KBM-7 (cell line): ENCODE measurements at places on chromosomes 2 and 18.

- no peak for DNase-seq
Observed at GRCh38 chr2:174673876-174674275, 76.3 kb upstream of the WIPF1 start.

- no peak for DNase-seq
Observed at GRCh38 chr2:173571887-173572680, 217.4 kb downstream of the CDCA7 start.

DNA sequence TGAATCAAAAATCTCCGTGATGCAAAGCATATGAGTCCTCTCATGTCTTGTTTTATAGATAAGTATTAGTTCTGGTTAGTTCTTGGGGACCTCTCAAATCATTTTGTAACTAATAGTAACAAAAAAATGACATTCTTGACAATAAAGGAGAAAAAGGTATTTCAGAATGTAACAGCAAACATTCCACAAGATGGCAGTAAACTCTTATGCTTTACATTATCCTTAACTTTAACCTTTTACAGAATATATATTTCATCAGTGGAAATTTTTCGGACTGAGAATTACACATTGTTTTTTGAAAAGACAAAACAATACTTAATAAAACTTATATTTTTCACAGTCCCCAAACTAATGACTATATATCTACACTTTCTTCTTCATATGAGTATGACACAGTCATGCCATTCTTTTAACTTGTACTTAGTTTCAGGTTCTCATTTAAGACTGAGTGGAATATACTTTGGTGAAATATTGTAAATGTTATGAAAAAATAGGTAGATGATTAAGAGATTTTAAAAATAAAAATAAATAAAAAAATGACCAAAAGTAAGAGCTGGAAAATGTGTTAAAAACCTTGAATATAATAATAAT is 142.9 kb upstream of the NXPH2 start:
- DNase-seq = peak; percentile 18

GRCh38 chr2:232523682-232524597 is 2.0 kb upstream of the CHRND start:
- DNase-seq = peak; percentile 75

- no peak for DNase-seq
Observed at GRCh38 chr2:165635532-165635931, 158.5 kb downstream of the GALNT3 start.

DNA sequence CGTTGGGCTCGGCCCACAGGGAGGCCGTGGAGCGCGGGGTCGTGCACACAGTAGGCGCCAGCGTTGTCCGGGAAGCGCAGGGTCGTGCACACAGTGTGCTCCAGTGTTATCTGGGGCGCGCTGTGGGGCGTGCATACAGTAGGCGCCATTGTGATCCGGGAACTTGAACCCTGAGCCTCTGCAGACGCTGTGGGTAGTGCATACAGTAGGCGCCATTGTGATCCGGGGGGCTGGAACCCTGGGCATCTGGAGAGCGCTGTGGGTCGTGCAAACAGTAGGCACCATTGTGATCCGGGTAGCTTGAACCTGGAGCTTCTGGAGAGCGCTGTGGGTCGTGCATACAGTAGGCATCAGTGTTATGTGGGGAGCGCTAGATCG is 793 bp downstream of the ZNF236 start:
- no peak for DNase-seq

DNA sequence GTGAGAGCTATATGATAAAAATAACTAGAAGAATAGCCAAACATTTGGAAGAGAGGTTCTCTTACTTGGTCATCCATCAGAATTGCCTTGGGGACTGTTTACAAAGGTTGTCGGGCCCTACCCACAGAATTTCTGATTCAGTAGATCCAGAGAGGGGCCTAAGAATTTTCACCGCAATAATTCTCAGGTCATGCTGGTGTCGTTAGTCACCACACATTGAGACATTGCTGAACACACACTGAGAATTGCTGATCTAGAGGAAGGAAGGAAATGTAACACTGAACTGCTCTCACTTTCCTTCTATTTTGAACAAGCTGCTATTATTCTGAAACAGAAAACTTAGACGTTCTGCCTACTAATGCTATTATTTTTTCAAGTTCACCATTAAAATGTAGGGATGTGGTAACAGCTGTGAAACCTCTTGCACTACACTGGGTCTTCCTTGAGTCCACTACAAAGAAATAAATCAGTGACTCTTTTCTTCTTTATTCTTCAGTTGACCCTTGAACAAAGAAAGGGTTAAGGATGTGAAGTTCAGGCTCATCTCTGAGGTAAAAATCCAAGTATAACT is 491.3 kb downstream of the DPP10 start:
- DNase-seq = no peak

GRCh38 chr18:37668971-37669747 is 103.6 kb upstream of the CELF4 start:
- no peak for DNase-seq

DNA sequence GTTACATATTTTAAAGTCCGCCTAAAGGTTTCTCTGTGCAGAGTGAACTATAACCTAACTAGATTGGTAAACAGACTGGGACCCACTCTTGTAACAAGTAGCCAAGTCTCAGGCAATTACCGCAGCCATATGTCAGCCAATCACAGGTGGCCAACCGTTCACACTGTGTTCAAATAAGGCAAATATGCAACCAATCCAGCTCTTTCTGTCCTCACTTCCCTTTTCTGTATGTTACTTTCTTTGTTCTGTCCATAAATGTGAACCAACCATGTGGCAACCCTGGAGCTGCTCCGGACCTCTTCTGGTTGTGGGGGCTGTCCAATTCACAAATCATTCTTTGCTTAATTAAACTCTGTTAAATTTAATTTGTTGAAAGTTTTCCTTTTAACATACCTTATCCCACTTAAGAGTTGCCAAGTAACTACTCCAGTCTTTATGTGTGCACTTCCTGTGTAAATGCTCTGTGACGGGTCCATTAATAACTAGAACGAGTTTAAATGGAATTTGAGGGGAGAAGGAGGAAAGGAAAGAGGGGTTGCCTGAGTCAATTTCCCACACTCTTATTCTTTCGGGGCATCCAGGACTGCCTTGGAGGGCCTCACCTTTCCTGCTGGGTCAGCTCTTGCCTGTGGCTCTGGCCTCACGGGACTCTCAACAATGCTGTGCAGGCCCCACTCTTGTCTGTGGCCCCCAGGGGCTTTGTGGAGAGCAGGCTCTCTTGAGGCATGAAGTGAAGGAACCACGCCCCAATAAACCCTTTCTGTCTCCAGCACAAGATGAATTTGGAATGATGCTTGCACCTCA is 6.6 kb upstream of the RPL37A start:
- DNase-seq = peak; percentile 88

DNA sequence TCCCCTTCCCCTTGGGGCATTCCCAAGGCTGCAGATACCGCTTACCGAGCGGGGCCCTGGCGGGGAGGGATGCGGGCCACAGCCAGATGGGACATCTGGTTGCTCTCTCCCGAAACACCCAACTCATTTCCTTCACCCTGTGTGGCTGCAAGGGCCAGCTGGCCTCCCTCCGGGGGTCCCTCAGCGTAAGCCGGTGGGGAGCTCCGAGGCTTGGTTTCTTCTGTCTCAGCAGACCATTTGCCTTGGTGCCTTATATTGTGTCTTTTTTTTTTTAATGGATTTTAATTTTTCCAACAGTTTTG is 107.6 kb upstream of the ODC1 start:
- DNase-seq = no peak

GRCh38 chr2:86624267-86624547 is 542 bp upstream of the RNF103 start:
- no peak for DNase-seq

DNA sequence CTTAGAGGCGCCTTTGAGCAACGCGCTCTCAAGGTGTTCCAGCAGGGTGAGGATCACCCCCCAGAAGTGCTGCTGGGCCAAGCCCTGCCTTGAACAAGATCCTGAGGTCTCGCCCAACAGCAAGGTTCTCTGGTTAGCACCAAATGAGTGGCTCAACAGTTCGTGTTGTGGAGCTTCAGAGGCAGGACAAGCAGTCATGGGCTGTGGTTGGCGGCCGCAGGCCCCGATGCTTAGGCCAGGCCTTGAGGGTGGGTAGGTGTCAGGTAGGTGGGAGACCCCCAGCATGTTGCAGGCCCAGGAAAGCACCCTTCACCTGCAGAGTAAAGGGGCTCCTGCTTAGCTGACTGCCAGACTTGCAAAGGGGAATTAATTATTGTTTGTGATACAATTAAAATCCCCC is 70.2 kb upstream of the FOSL2 start:
- DNase-seq = no peak

- no peak for DNase-seq
Observed at GRCh38 chr2:240511351-240512108, 46.3 kb downstream of the ANKMY1 start.

DNA sequence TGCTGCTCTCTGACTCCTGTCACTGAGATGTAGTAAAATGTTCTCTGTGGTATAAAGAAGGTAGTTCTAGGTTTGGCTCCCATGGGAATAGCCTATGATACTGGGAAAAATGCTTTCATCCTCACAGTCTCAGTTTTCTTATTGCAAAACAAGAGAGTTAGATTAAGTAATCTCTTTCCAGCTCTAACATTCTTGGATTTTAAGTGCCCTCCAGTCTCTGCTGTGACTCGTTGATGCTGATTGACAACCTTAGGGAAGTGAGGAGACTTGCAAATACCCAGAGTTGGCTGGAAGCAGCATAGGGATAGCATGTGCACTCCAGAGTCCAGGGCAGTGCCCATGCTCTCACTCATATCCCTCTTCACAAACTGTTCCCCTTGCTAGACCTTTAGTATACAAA is 534.9 kb downstream of the SLC4A3 start:
- no peak for DNase-seq

DNA sequence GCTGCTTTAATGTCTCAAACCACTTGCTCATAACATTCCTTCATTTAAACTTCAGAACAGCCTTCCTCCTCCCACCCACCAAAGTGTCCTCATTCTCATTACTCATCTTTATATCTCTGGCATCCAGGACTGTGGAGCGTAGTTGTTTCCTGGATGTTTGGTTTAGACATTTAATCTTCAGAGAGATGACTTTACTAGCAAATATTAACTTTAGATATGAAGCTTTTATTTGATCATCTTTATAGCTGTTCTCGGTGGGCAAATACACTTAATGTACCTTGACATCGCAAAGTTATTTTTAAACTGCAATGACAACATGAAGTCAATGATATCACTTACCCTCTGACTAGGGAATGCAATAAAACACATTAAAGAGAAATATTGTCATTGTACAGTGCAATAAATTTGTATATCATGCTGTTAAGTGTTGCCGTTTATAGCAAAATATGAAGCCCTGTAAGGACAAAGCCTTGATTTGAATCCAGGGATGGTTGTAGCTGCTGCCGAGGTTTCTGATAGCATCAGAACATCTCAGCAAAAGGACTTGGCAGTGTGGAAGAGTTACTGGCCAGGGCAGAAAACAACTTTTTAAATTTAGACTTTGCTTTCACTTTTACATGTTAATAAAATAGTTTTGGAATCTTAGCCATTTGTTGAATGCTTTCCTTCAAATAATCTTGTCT is 4.6 kb upstream of the LAMA3 start:
- no peak for DNase-seq

DNA sequence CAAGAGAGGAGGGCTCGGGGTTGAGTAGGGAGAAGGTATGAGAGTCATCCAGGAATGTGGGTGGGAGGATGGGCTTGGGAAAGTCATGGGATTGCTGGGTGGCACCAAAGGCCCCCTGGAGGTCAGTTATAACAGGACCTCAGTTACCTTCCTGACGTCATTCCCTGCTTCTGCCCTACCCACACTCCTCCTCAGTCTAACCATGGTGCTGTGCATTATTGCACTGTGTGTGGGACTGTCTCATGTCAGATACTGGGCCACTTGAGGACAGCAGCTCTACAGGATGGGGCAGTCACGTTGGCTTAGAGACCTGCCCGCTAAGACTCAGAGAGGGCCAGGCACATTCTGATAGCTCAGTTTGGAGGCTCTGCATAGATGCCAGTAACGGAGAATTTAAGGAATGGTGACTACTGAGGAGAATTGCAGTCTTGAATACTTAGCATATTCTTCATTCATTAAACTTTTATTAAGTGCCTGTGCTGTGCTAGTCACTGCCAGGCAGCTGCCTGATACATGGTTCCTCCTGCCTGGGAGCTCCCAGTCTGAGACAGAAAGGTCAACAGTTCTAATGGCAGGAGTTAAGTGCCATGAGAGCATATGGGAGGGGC is 90.5 kb downstream of the LAMA3 start:
- DNase-seq = no peak

DNA sequence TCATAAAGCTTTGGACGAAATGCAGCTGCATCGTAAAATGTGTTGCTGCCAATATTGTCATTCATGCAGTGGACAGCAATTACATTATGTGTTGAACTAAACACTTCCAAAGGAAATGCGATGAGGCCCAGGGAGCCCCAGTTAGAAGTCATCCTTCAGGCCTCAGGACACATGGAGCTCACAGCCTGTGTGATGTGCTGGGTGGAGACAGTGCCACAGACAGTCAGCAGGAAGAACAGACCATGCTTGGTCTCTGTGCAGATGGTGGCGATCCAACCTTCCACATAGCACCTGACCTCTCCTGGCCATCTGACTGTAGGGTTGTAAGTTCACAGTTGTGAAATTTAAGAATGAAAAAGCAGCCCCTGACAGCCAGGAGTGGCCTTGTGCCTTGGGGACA is 118.3 kb upstream of the ALKAL2 start:
- no peak for DNase-seq

GRCh38 chr2:162422894-162423293 is 79.0 kb downstream of the GCA start:
- no peak for DNase-seq

DNA sequence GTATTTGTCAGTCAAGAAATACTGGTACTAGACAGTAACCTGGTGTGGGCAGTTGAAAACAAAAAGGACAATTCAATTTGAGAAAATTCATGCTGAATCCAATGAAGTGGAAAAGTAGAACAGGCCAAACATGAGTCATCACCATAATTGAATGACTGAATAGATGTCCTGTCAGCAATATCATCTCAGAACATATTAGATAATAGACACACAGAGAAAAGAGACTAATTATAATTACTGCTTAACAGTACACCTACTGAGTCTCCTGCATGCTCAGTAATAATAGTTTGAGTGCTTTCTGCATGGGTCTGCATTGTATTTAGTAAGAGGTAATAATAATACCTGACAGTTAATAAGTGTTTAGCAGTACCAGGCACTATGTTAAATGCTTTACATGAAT is 138.6 kb upstream of the ZC3H15 start:
- no peak for DNase-seq

- no peak for DNase-seq
Observed at GRCh38 chr2:8627692-8628085, 54.2 kb upstream of the ID2 start.

GRCh38 chr2:234910186-234910679 is 41.6 kb upstream of the SH3BP4 start:
- no peak for DNase-seq

- no peak for DNase-seq
Observed at GRCh38 chr2:241081643-241082340, 20.3 kb downstream of the MTERF4 start.
